ENCODE measurements at places on chromosomes 1 and 21. TPM values are rescaled to one million over a fixed set of nuclear protein-coding genes. Genes with fewer than 3 reads are reported as not detected.

Gene MTARC2
- total RNA-seq, result 2.5 TPM

Gene MPZL1
- 98.4 TPM for total RNA-seq

Gene ST3GAL3
- 14.7 TPM for total RNA-seq

Gene LCE6A
- not detected for total RNA-seq

Gene ITGB3BP
- total RNA-seq, result 17.1 TPM
